ENCODE measurements at places on chromosomes 6 and 20.

GRCh38 chr6:139109558-139109957 is 25.3 kb upstream of the HECA start:
- no peak for DNase-seq

GRCh38 chr6:154041001-154041400 is 2.0 kb downstream of the OPRM1 start:
- DNase-seq = no peak

DNA sequence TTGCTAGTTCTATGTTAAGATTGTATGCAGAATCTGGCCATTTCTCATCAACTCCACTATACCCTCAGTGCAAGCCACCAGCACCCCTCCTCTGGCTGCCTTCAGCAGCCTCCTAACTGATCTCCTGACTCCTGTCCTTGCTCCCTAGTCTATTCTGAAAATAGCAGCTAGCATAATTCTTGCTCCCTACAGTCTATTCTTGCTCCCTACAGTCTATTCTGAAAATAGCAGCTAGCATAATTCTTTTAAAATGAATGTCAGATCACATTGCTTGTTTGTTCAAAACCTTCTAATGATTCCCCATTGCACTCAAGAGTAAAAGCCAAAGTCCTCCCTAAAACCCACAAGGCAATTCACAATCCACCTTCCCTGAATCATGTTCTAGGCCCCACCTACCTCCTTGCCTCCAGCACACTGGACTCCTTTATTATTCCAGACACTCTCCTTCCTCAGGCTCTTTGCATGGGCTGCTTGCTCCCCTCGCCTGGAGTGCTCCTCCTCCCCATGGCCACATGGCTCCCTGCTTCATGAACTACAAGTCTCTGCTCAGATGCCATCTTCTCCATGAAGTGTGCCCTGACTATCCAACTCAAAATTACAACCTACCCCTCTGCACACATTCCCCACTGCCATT is 164.2 kb upstream of the TNFAIP3 start:
- DNase-seq = no peak

DNA sequence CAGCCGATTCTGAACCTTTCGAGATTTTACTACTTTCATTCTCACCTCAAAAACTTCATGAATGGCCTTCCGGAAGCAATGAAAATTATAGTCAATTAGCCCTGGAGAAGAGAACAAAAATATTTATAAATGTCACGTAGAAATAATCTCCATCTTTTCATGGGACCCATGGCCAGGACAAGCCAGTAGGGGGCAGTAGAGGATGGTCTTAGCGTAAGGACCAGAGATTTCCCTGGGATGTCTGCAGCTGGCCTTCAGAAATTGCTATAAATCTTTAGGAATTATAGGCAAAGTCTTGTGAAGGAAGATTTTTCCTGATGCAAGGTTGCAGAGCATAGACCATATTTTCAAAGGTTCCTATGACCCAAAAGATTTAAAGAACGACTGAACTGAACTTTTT is 15.6 kb upstream of the UBE2J1 start:
- DNase-seq = peak; percentile 13

- no peak for DNase-seq
Observed at GRCh38 chr6:56660381-56660730, 17.7 kb upstream of the DST start.

GRCh38 chr6:10510592-10511367 is 10.4 kb upstream of the GCNT2 start:
- no peak for DNase-seq

DNA sequence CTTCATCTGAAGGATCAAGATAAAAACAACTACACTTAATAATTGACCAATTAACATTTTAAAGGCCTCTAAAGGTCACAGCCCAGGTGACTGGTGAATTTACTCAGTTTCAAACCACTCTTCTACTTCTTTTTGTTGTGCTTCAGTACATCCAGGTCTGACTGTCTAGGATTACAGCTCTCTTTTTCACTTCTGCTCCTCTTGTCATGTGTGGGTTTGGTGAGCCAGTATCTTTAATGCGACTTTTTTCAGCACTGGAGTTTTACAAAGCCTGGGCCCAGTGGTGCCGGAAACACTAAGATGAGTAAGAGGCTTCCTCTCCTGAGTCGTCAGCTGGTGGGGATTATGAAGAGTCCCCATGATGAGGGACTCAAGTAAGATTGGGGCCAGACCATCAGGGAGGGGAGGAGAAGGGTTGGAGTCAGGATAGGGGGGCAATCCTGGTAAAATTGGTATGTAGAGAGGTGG is 27.0 kb downstream of the HECA start:
- DNase-seq = peak; percentile 59

- DNase-seq = peak; percentile 60
Observed at GRCh38 chr20:50478162-50478990, 31.8 kb upstream of the PTPN1 start.

GRCh38 chr6:95879856-95880255 is 135.9 kb upstream of the FUT9 start:
- no peak for DNase-seq

DNA sequence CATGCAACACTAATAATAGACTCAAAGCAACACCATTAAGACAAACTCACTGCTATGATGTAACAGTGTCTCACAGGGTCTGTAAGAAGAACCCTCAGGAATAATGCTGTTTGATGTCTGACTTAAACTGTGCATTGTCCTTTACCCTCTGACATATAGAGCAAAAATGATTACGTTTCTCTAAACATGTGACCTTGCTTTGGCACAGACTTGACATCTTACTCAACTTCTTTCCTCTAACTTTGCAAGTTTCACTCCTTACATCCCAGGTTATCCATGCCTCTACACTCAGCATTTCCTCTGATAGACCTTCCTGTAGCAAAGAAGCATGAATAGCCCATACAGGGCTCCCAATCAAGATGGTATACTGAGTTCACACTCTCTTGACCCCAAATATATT is 252.7 kb downstream of the UST start:
- no peak for DNase-seq

- no peak for DNase-seq
Observed at GRCh38 chr6:166580076-166581050, 6.1 kb downstream of the RAMACL start.

- no peak for DNase-seq
Observed at GRCh38 chr6:44702292-44702691, 314.8 kb downstream of the CDC5L start.

Measured in activated T-helper 1 cell treated with anti-CD3 and anti-CD28 coated beads, Interleukin-2, amount 50 U/mL, for 16 hours (primary cell).